ENCODE measurements at places on chromosomes 4 and X. TPM values are rescaled to one million over a fixed set of nuclear protein-coding genes. Genes with fewer than 3 reads are reported as not detected.

BANK1 gene
- 3.7 TPM for total RNA-seq

FGD1 gene
- 15.6 TPM for total RNA-seq

GRCh38 chrX:111649638-111650037 lies 31.3 kb upstream of the ALG13 start:
- H3K4me3 ChIP-seq: no peak overlapping the region
- H3K27me3 ChIP-seq: no peaks in the 10 kb centered on the region
- no peaks in the 10 kb centered on the region for H3K4me1 ChIP-seq
- no peak for DNase-seq
- no peaks in the 10 kb centered on the region for H3K36me3 ChIP-seq
- H3K27ac ChIP-seq: no peak overlapping the region

- H3K4me1 ChIP-seq: no peaks in the 10 kb centered on the region
- no peaks in the 10 kb centered on the region for H3K36me3 ChIP-seq
- H3K4me3 ChIP-seq: no peak overlapping the region
- DNase-seq: no peak
- H3K27me3 ChIP-seq: no peaks in the 10 kb centered on the region
Measured at GRCh38 chr4:114606245-114606644, 7.6 kb downstream of the UGT8 start.

GRCh38 chrX:267771-268261 lies 13.4 kb upstream of the PLCXD1 start:
- H3K27ac ChIP-seq: no peak overlapping the region
- no peaks in the 10 kb centered on the region for H3K36me3 ChIP-seq
- H3K27me3 ChIP-seq: peaks cover 5% of the 10 kb centered on the region
- no peak for DNase-seq
- H3K4me1 ChIP-seq: no peaks in the 10 kb centered on the region
- H3K4me3 ChIP-seq: no peak overlapping the region

DNA sequence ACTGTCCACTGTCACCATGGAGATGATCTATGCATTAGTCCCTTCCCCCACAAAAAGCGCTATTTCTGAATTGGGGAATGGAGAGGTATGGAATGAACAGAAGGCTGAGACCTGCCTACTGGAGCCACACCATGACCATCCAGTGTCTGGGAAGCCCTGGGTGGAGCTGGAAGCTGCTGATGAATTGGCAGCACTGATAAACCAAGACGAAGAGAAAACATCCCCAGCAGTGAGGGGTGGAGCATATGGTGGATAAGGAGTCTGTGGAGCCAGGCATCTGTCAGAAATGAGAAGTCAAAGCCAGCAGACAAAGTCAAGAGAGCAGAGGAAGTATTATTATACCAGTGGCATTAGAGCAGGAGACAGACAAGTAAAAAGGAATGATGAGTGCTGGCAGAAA lies 13.2 kb downstream of the CC2D2A start:
- H3K4me1 ChIP-seq: peaks cover 6% of the 10 kb centered on the region
- peaks cover 4% of the 10 kb centered on the region for H3K27me3 ChIP-seq
- no peak overlapping the region for H3K4me3 ChIP-seq
- H3K36me3 ChIP-seq: peaks cover 44% of the 10 kb centered on the region

ATP8A1 gene
- total RNA-seq: 44.0 TPM

DNA sequence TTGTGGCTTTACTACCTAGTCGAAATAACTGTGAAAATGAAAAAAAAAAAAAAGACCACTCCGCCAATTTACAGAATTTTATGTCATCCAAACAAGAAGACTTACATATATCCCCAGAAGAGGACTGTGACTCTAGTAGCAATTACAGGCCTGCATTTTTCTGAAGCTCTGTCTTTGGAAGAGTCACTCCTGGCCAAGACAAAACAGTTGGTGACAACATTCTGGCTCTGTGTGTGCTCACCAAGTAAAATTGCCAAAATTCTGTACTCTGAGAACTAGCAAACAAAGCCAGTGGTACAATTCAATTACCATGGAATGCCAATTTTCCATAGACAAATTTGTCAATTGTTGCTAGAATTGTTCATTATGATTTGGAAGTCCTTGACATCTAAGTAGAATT lies 311.1 kb downstream of the PDGFC start:
- H3K27ac ChIP-seq: no peak overlapping the region
- no peaks in the 10 kb centered on the region for H3K27me3 ChIP-seq
- H3K4me1 ChIP-seq: no peaks in the 10 kb centered on the region

- no peak for DNase-seq
- H3K27me3 ChIP-seq: peaks cover 2% of the 10 kb centered on the region
- peaks cover 6% of the 10 kb centered on the region for H3K36me3 ChIP-seq
- H3K4me3 ChIP-seq: no peak overlapping the region
- H3K27ac ChIP-seq: no peak overlapping the region
- no peaks in the 10 kb centered on the region for H3K4me1 ChIP-seq
Measured at GRCh38 chr4:48428926-48429325, 54.2 kb upstream of the SLC10A4 start.

DNA sequence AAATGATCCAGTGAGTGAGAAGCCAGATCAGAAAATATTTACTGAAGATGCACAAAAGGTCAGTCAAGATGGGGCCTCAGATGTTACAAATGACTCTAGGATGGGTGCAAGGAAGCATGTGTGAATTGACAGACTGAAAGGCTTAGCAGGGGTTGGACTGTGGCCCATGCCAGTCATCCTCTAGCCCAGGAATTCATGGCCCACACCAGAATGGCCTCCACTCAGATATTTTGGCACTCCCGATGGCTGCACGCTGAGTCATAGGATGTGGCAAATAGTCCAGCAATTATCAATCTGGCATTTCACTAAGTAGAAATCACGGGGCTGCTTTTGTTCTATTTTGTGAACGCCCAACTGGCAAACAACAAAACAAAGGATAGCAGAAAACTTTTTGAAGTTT lies 406.5 kb downstream of the IQCM start:
- H3K36me3 ChIP-seq: no peaks in the 10 kb centered on the region
- no peak overlapping the region for H3K4me3 ChIP-seq
- H3K27ac ChIP-seq: no peak overlapping the region
- no peak for DNase-seq
- no peaks in the 10 kb centered on the region for H3K27me3 ChIP-seq
- no peaks in the 10 kb centered on the region for H3K4me1 ChIP-seq

GRCh38 chrX:134963041-134963440 lies 27.8 kb upstream of the SMIM10 start:
- no peaks in the 10 kb centered on the region for H3K36me3 ChIP-seq
- peaks cover 4% of the 10 kb centered on the region for H3K27me3 ChIP-seq
- H3K4me1 ChIP-seq: peaks cover 7% of the 10 kb centered on the region
- H3K4me3 ChIP-seq: no peak overlapping the region

KIT gene
- 49.1 TPM for total RNA-seq

DNA sequence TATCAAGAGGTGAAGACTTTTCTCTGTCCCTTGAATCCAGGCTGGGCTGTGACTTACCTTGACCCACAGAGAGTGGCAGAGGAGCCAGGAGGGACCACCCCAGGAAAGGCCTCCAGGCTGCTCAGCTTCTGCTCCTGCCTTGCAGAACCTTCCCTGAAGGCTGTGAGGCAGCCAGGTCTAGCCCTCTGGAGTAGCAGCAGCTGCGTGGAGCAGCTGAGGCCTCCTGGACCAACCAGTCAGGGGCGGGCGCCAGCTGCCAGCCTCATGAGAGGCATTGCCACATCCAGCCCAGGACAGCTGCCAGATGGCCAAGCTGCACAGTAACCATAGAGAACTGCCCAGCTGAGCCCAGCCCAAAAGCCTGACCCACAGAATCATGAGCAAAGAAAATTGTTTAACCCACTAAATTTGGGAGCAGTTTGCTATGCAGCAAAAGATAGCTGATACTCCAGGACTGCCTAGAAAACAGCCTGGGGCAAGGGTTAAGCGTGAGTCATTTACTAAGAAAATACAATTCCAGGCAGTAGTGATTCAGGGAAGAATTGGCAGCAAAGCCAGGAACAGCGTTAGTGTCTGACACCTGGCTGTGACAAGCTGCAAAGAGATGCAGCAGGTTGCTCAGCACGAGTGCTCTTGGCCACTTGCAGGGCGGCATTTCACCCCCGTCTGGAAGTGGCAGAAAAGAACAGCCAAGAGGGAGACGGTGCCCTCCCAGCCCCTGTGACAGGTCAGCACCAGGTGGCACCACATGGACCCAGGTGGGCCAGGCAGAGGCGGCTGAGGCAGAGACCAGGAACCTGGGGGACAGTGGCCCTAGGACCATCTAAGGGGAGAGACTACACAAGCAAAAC lies 14.7 kb upstream of the PDE6B start:
- no peak overlapping the region for H3K4me3 ChIP-seq
- H3K27me3 ChIP-seq: peaks cover 2% of the 10 kb centered on the region
- DNase-seq: no peak
- H3K36me3 ChIP-seq: peaks cover 5% of the 10 kb centered on the region
- H3K27ac ChIP-seq: no peak overlapping the region
- H3K4me1 ChIP-seq: peaks cover 6% of the 10 kb centered on the region

WAS gene
- total RNA-seq: 2.7 TPM

Data from endothelial cell (in vitro differentiated cells).